ENCODE measurements at places on chromosomes 16 and 17.

DNA sequence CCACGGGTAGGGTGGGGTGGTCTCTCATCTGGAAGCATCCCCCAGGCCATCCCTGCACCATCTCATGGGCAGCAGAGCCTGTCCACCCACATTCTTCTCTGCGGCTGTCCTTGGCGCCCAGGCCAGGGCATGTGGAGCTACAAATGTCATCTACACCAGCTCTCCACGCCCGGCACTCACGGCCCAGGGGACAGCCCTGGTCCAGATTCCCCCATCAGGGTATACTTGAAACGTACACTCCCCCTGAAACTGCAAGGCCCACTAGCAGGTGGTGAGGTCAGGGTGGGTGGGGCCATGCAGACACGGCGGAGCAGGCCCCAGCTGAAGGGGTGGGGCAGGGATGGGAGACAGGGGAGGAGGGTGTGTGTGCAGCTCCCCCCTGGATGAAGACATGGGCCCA is 3.2 kb upstream of the SOX8 start:
- DNase-seq, result no peak

DNA sequence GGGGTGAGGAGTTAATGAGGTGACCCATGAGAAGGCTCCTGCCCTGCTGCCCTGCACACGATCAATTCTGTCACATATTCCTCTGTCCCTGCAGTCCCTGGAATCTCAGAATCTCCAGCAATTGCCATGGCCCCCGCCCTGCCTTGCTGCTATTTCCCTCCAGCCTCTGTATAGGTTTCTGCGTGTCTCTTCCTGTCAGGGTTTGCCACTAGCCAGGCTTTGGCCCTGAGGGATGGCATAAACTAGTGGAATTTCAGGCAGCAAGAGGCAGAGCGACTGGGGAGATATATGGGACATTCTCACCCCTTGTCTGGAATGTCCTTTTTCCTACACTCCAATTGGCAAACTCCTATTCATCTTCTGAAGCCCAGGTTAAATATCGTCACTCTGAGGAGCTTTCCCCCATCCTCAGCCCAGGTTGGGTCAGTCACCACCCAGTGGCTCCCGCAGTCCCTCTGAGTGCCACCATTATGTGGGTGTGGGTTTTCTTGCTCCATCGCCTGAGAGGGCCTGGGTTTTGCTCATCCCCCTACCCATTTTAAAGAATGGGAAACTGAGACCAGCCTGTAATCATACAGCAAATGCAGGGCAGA is 15.5 kb upstream of the NATD1 start:
- no peak for DNase-seq

- DNase-seq, result no peak
Observed at GRCh38 chr16:31141489-31142108, 6.1 kb upstream of the PRSS8 start.

- DNase-seq, result no peak
Observed at GRCh38 chr16:66322174-66322573, 44.3 kb upstream of the CDH5 start.

DNA sequence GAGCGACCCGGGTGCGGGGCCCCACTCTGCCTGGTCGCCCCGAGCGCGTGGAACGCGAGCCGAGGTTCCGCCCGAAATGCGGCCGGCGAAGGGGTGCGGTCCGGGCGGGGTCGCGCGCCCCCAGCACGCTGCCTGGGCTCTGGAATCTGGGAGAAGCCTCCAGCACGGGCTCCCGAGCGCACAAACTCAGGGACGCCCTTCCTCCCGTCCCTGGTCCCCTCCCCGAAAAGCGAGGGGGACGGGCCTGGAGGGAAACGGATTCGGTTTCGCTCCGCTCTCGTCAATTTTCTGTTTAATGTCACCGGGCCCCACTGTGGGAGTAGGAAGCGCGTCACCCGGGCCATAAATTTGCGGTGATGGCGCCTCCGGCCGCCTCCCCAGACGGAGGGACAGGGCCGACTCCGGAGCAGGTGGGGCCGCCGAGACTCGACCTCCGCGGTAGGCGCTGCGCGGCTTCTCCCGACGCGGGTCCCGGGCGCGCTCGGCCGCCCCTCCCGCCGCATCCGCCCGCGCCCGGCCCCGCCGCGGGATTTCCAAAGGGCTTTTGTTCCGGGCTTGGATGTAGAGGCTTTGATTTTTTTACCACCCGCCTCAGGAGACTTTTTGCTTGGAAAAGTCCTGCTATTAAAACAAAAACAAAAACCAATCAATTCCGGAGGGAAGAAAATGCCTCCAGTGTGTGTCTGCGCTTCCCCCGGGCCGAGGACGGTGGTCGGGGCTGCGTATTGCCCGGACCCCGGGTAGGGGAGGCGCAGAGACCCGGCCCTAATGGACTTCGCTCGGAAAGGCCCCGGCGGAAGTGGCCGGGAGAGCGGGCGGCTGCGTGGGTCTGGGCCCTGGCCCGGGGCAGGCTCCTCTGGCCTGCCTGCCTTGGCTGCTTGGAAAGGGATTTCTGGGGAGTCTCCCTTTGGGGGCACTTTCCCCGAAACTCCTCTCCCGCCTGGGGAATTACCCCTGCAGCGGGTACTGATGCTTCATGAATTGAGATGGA is 7.9 kb upstream of the BAHCC1 start:
- DNase-seq, result no peak

GRCh38 chr17:34408439-34408838 is 45.4 kb upstream of the CCL1 start:
- no peak for DNase-seq

DNA sequence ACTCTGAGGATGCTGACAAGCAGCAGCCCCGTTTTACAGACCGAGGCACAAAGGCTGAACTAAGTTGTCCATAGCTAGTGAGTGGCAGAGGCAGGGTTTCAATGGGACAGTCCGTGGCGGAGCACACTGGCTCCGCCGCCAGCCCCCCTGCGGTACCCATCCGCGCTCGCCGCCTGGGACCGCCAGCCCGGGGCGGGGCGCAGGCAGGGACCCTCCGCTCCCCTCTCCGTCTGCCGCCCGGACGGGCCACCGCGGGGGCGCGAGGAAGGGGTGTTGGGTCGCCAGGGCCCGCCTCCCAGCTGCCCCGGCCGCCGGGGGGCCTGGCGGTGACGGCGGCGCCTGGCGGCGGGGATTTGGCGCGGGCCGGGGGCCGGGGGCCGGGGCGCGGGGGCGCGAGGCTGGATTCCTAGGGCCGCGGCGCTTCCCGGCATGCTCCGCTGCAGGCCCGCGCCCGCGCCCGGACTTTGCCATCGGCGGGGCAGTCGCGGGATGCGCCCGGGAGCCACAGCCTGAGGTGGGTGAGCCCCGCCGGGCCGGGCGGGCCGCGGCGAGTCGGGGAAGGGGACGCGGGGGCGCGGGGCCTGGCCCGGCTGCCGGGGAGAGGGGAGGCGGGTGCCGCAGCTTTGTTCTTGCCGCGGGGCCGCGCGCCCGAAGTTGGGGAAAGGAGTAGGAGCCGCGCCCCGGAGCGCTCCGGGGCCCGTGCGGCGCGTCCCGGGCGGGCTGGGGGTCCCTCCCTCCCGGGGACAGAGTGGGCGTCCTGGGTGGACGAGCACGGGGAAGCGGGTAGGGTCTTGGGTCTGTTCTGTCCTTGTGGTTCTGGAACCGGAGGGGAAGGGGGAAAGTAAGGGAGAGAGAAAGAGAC is at the start of gene TMEM98:
Gene TMEM98 (plus strand): TSS at position 430 of the 862 bp plus-strand sequence. CDS start 3,376 bp downstream, outside the sequence.
- peak; percentile 3 for DNase-seq

DNA sequence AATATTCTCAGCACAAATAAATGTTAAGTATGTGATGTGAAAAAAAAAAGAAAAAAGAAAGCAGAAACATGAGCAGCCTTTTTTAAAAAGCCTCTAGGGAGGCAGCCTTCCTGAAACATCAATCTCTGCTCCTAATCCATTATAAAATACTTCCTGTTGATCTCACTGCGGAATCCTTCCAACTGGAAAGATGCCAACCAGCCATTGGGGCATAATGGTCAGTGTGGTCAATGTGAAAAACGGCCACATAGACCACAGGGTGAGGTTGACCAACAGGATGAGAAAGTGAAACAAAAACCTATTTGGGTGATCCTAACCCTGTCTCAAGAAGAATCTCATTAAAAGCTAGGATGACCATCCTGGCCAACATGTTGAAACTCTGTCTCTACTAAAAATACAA is 26.1 kb upstream of the ABCA8 start:
- DNase-seq, result no peak

DNA sequence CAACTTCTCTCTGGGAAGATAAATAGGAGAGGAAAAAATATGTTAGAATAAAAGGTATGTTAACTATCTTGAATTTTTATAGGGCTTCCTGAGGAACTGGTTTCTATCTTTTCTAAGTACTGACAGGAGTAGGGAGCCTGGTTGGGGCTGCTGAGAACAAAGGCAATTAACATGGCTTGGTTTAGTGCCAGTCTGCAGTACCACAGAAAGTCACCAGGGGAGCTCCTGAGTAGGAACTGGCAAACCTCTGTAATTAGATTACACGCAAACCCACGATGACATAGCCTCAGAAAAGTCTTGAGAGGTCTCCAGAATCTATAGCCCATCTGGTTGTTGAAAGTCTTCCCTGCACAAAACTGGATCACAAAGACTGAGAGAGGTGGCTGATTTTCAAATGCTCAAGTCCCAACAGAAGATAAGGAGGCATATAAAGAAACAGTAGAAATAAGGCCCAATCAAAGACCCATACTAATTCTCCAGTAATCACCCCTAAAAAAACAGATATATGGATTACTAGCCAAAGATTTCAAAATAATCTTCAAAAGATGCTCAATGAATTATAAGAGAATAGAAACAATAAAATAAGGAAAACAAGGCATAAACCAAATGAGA is 11.7 kb upstream of the CNTNAP4 start:
- DNase-seq, result no peak

DNA sequence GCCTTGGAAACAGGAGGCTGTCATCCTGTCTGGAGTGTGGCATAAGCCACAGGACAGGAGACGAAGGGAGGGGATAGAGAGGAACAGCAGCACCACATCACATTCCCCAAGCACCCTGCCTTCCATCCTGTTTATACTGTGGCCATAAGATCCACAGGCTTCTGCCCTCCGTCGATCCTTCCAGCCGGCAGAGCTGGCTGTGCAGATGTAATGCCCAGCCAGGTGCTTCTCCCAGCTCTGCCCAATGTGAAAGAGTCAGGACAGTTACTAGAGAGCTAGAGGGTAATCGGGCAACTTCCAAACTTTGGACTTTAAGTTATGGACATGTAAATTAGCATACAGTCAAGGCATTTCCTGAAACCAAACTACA is 368.4 kb downstream of the SOX9 start:
- DNase-seq, result no peak

DNA sequence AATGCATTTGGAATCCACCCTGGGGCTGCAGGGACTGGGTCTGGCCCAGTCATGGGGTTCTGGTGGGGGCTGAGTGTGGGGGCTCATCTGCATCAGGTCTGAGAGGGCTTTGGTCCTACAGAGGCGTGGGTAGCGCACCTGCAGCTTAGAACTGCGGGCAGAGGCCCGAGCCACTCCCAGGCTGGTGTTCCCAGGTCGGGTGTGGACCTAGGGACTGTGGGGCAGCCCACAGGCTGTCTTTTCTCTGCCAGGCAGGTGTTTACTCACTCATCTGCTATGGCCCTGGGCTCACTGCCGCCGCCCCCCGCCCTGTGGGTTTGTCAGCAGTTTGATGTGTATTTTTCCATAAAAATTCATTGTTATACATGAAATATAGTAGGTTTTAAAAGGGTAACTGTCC is 27.0 kb upstream of the DOC2B start:
- DNase-seq, result no peak

- no peak for DNase-seq
Observed at GRCh38 chr17:66829386-66829864, 5.5 kb upstream of the CACNG5 start.

GRCh38 chr17:56173958-56174835 is 20.9 kb downstream of the ANKFN1 start:
- no peak for DNase-seq

GRCh38 chr16:58032710-58033293 is 7.2 kb downstream of the MMP15 start:
- no peak for DNase-seq

DNA sequence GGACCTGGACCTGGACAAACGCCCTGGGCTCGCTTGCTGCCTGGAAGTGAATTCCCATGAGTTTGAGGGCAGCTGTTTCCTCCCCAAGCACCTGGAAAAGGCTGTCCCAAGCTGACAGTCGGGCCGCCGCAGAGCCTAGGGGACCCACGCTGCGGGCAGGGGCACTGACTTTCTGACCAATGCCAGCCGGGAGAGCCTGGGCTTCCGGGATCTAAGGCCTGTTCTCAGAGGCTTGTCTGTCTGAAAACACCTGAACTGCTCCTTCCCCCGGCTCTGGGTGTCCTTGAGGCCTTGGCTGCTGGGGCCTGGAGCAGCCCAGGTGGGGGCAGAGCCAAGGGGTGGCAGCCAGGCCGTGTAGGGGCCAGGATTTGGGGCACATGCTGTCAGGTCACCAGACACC is 72.6 kb downstream of the LMF1 start:
- no peak for DNase-seq

- DNase-seq, result no peak
Observed at GRCh38 chr17:49887744-49888360, 40.0 kb upstream of the TAC4 start.

DNA sequence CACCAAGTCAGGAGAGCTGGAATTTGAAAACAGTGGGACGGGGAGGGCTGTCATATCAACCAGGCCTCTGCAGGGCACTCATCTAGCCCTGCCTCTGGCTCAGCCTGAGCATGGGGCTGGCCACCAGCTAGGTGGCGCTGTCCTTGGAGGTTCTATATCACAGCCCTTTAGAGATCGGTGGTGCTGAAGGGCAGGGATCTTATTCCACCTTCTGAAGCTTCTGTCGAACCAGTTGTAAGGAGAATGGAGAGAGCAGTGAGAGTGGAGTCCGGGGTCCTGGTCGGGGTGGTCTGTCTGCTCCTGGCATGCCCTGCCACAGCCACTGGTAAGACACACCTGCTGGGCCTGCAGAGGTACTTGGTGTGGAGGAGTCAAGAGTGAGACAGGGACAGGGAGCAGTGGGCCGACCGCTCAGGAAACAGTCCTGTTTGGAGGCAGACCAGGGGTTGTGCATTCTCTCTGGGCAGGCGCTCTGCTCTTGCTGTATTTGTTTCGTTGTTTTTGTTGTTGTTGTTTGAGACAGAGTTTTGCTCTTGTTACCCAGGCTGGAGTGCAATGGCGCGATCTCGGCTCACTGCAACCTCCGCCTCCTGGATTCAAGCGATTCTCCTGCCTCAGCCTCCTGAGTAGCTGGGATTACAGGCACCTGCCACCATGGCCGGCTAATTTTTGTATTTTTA is at the start of gene CES3:
Gene CES3 (plus strand): TSS at position 202 of the 680 bp plus-strand sequence. CDS start 42 bp downstream, at position 244.
- peak; percentile 37 for DNase-seq

DNA sequence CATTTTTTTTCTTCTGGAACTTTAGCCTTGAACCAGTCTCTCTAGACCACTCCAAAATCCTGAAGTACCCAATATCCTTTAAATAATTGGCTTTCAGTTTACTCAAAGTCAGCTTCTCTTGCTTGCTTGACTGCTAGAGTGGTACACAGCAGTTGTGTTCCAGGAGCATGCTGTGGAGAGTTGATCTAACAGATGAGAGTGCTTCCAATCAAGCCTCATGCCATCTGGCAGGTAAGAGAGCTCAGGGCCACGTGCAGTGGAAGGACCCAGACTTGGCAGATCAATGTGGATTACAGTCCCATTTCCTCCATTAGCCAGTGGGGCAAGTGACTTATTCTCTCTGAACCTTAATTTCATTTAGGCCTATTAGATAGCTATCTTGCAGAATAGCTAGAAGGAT is 15.7 kb downstream of the CNEP1R1 start:
- DNase-seq, result no peak

GRCh38 chr16:482468-483185 is 44.9 kb upstream of the CAPN15 start:
- no peak for DNase-seq
